ENCODE measurements at places on chromosomes 2 and 18.

GRCh38 chr2:240964704-240965295, 33.6 kb upstream of the SNED1 start:
- DNase-seq = no peak

GRCh38 chr2:200747668-200748618, 63.8 kb upstream of the BZW1 start:
- DNase-seq = no peak

DNA sequence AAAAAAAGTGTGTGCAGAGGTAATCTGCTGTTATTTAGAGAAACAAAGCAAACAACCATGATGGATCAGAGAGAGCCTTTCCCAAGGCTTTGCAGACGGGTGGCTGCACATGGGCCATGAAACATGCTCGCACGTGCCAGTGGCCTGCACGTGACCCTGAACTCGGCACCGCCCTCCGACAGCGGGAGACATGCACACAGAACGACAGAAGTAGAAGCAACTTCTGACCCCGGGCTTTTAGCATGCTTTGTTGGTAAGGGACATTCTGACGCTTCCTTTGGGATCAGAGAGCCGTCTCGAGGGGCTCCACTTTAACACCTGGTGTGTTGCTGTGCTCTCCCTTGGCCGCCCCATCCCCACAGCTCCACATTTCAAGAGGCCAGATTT, 112.5 kb downstream of the KCNF1 start:
- no peak for DNase-seq

GRCh38 chr2:147172493-147173188, 672.2 kb upstream of the ACVR2A start:
- DNase-seq = no peak

DNA sequence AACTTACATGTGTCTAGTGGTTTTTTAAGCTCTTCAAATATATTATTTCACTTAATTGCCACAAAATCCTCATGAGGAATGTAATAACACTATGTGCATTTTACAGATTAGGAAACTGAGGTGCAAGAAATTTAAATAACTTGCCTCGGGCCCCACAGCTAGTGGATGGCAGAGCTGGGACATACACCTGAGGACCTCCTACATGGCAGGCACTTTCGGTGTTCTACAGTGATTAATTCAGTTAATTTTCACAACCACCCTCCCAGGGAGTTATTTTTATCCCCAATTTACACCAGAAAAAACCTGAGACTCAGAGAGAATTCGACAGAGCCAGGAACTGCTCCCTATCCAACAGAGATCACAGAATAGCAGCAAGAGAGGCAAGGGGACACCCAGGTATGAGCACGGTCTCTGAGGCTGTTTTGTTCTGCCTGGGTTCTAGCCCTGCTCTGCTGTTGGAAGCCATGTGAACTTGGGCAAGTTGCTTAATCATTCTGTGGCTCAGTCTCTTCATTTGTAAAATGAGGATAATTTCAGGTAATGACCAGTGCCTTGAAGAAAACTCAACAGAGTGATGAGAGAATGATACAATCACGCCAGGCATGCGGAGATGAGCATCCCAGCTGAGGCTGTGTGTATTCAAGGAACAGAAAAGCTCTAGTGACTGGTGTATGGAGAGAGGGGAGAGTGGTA, 82.3 kb downstream of the MYCN start:
- no peak for DNase-seq

DNA sequence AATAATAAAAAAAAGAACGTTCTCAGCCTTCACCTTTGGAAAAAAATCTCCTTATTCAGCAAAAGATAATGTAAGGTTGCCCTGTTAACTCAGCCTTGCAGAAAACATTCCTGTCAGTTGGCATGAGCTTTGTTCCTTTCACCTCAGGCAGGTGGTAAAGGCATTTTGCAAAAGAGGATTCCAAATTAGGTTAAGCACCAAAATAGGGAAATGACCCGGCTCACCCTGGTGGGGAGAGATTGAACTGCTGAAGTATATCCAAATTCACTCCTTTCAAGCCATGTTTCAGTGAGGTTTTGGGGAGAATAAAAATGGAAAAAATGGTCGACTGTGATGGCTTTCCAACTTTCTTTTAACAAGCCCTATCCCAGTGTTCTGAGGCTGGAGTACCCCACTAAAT, 1988.8 kb upstream of the PIK3C3 start:
- no peak for DNase-seq

DNA sequence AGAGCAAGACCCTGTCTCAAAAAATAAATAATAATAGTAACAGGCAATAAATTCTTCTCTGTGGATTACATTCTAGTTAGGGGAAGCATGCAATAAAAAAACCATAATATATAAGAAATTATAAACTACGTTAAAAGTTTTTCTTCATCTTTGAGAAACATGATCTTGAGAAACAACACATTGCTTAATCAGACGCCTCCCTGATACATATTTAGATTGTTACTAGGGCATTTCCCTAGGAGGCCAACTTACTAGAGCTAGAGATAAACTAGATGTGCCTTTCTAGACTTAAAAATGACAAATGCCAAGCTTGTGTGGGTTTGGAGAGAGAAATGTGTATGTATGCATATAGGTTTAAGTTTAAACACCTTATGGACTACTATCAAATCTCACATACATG, 76.3 kb upstream of the GALNT5 start:
- no peak for DNase-seq

- no peak for DNase-seq
These were observed 97.0 kb downstream of the FOXI3 start for GRCh38 chr2:88355486-88355885.

DNA sequence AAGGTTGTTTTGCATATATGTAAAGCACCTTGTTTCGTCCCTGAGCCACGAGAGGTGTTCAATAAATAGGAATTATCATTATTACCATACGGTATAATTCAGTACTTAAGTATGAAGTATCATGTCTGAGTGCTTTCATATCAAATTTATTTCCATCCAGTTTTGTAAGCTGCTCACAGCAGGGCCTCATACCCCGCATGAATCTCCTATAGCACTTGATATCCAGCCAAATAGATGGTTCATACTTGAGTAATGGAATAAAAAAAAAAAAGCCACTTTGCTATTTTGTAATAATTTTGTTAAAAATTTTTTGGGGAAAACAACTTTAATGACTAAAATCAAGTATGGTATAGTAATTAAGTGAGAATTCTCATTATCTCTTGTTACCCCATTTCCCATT, 160.8 kb upstream of the NOSTRIN start:
- no peak for DNase-seq

DNA sequence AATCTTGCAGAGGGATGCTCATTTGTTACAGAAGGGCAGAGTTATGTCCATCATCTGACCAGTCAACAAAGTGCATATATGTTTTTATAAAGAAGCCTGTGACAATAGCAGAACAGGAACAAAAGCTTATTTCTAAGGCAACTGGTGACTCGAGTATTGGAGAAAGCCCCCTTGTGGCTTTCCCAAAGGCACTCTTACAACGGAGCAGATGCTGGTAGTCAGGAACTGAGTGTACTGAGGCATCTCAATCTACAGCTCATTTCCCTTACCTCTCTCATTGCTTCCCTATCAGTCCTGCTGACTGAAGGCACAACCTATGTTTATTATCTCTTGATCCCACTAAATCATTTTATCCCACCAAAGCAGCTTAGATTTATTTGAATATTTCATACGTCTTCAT, 557.1 kb upstream of the CHAC2 start:
- no peak for DNase-seq

DNA sequence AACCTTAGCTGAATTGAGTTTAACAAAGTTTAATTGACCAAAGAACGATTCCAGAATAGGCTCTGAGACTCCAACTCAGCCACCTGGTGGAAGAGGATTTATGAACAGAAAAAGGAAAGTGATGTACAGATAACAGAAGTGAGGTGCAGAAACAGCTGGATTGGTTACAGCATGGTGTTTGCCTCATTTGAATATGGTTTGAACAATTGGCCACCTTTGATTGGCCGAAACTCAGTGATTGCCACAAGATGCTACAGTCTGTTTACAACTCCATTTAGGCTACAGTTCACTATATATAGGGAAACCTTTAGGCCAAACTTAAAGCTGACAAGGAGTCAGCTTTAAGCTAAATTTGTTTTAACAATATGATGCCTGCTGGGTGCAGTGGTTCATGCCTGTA, 28.1 kb upstream of the SLC35G4 start:
- no peak for DNase-seq

DNA sequence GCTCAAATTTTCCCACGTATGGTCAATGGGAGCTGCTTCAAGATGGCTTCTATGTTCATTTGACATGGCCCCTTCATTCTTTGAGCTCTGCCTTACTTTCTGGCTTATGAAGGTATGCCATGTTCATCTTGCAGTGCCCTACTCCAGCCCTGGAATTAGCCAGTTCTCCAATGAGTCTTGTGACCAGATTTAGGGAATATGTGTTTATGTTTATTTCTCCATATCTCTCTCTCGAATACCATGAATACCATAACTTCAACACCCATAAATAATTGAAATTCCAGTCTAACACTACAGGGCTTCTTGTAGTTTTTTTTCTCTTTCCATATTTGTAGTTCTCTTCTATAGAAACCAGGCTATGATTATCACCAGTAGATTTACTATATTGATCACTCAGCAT, 39.7 kb downstream of the EPB41L5 start:
- no peak for DNase-seq

DNA sequence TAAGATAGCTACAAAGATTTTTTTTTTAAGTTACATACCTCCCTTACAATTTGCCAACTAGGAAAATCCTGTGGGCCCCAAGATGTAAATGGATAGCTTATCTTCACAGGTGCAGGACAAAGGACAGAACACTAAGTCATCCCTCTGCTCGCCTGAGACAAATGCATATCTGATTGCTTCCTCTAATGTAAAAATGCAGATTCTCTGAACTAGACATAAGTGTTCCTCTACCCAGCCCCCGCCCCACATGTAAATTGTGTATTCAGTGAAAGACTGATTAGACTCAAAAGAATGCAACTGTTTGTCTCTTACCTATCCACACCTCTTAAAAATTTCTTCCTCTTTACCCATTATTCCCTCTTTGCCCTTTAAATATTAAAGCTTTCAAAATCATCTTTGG, 96.5 kb downstream of the CYP26B1 start:
- no peak for DNase-seq

DNA sequence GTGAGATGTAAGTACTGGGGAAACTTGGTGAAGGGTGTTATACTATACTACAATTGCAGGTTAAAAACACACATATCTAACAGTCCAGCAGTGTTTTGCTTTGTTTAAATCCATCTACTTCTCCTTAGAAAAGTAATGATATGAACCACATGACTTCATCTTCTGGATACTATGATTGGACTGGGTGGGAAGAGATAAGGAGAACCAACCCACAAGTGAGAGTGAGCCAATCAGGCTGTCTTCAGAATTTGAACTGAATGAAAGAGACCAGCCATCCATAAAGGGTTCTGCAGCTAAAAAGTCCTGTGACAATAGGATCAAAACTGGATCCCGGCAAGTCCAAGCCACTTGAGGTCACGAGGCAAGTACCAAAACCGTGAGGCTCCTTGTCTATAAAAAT, 46.6 kb downstream of the KANSL3 start:
- no peak for DNase-seq

GRCh38 chr2:190716176-190716807, 67.4 kb downstream of the NAB1 start:
- no peak for DNase-seq

GRCh38 chr2:98823196-98824170, 92.6 kb upstream of the MGAT4A start:
- no peak for DNase-seq

DNA sequence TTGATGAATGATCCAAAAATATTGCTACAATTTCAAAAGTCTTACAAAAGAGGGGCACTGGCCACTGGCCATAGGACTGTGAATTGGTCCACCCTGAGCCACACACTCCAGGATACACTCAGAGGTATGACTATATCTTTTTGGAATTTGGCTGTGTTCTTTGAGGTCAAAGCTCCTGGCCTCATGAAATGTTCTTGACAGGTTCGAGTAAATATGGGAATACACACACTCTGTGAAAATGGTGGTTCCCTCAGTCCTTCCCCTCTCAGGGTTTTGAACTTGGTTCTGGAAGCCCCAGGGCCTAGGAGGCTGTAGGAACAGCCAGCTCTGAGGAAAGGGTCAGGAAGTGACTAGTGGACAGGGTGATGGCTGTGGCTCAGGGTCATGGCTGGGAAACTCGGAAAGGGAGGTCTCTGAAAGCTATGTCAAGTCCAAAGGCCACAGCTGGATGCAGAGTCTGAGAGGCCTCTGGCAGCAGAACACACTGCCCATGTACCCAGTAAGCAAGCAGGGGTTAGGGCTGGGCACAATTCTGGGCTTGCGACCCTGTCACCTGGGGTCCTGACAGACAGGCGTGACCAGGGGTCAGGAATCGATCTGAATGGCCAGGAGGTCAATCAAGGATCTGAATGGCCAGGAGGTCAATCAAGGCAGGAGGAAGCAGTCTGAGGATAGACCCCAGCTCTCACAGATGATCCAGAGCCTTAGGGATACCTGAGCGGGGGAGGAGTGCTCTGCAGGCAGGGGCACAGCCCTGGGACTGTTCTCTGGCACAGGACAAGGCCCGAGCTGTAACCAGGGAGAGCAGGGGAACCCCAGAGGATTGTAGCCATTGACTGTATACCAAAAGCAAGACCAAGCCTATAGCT, 223.4 kb upstream of the SMAD2 start:
- no peak for DNase-seq

GRCh38 chr2:45750001-45750400, 98.5 kb downstream of the PRKCE start:
- DNase-seq = no peak

DNA sequence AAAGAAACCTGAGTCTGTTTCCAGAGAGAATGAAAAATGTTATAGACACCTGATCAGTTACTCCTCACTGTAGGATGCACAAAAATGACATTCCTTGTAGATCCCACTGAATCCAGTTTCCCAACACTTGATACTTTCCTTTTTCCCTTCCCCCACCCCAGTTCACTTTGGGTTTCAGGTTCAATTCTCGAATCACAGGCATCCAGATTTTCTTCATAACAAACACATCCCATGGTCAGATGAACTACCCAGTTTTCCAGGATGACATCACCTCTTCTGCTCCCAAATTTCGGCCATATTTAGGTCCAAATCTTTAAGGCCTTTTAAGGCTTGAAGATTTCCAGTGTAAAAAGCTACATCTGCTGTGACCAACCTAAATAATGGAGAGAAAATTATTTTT, 51.5 kb downstream of the UGP2 start:
- DNase-seq = no peak

- no peak for DNase-seq
These were observed 67.8 kb downstream of the MYT1L start for GRCh38 chr2:2263196-2263829.

DNA sequence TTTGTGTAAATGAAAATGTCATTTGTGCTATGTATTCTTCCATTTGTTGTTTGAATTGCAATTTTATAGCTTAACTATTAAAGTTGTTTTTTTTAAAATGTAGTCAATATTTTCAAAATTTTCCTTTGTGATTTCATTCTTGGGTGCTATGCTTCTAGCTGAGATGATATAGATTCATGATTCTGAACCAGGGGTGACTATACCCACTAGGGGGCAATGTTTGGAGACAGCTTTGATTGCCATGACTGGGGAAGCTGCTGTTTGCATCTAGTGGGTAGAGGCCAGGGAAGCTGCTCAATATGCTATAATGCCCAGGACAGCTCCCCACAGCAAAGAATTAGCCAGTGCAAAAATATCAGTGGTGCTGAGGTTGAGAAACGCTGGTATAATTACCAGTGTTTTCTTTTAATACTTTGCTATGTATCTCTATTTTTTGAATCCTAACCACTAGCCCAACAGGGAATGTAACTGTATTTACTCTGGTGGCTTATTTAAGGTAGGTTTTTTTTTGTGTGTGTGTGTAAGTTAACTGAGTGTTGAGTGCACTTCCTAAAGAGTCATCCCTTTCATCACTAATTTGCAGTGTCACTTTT, 99.7 kb downstream of the MEP1B start:
- peak; percentile 13 for DNase-seq

- DNase-seq = no peak
These were observed 1.8 kb downstream of the PAX8 start for GRCh38 chr2:113276761-113277425.

GRCh38 chr18:51668607-51669006, 471.1 kb upstream of the MEX3C start:
- DNase-seq = no peak
